ENCODE measurements at places on chromosomes 2 and 18. TPM values are rescaled to one million over a fixed set of nuclear protein-coding genes. Genes with fewer than 3 reads are reported as not detected.

The ZNF519 gene
- 13.1 TPM for polyA plus RNA-seq

GRCh38 chr2:142757111-142757510 is 120.4 kb upstream of the KYNU start:
- no peak for DNase-seq

GRCh38 chr2:48221846-48222516 is 308.0 kb upstream of the STON1 start:
- DNase-seq = no peak

GRCh38 chr2:237141571-237142051 is 55.9 kb downstream of the COPS8 start:
- no peak for DNase-seq

GRCh38 chr2:238027591-238028415 is 33.0 kb upstream of the SCLY start:
- DNase-seq = no peak
